GM04503 (cell line): ENCODE measurements at places on chromosomes 7 and 10.

- no peak for DNase-seq
These were observed 68.2 kb downstream of the SLC13A1 start for GRCh38 chr7:123131556-123131955.

- no peak for DNase-seq
These were observed 208.6 kb upstream of the NPY start for GRCh38 chr7:24075426-24075810.

- DNase-seq, result no peak
These were observed 24.6 kb upstream of the IMMP2L start for GRCh38 chr7:111586711-111587409.

- DNase-seq, result no peak
These were observed 246.9 kb upstream of the MKLN1 start for GRCh38 chr7:131080754-131081153.

DNA sequence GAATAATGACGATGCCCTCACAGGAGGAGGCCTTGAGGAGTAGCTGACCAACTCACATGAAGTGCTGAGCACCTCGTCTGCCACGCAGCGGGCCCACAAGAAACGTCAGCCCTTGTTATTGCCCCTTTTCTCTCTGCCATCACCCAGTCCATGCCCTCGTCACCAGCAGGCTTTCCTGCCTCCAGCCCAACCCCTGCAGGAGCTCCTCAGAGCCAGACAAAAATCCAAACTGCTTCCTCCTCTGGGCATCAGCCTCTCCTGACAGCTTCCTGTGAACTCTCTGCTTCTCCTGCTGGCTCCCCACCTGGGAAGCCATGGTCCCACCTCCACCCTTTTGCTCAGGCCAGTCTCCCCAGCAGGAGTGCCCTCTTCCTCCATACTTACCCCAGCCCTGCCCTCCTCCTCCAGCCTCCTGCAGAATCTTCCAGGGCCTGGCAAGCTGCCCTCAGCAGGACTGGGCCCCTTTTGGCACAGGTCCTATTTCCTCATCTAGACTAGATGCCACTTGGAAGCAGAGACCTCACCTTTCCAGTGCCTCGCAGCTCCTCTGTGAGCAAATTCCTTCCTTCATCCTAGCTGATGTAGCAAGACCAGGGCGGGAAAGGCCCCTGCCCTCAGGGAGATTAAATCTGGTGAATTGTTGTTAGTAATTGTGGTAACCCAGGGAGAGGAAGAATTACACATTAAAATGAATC is 115.1 kb downstream of the C10orf105 start:
- no peak for DNase-seq

- DNase-seq, result no peak
These were observed 9.9 kb downstream of the ARHGAP22 start for GRCh38 chr10:48594803-48595538.

DNA sequence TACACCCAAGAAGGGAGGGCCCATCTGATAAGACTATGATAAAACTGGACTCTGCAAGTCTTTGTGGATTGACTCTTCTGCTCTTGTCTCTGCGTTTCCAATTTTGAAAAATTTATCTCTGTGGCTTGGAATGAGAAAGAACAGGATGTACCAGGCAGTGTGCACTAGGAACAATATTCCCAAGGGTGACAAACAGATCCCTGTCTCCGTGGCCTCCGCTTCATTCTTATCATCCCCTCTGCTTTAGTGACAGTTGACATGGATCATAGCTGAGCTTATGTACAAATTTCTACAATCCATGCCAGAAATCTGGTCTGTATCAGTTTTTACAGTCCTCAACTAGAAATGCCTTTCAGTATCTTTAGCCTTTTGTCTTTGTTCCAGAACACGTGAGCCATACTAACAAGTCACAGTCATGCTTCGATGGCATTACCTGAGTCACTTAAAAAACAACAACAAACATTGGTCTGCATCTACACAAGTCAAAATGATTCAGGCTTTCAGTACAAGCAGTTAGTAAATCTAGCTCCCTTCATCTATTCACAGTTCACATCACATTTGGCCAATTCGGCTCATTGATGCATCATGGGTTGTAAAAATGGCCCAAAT is 393.6 kb upstream of the CELF2 start:
- DNase-seq, result no peak

- DNase-seq, result no peak
These were observed 4.9 kb downstream of the GLUD1 start for GRCh38 chr10:87089746-87090145.

DNA sequence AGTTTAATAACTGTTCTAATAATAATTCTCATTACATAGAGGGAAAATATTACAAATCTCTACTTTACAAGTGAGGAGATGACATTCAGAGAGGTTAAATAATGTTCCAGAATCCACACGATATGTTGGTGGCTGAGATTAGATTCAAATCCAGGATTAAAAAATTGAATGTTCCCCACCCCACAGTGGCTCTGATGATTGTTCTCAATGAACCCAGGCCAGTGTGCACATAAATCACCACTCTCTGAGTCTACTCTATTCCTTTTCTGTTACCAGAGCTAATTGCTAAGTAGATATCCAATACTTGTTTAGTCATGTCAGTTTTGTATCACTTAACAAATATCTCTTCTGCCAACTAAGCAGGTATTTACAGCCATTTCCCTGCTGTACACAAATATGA is 281.0 kb downstream of the ABCA13 start:
- no peak for DNase-seq

- DNase-seq, result peak; percentile 41
These were observed 17.4 kb downstream of the IRF5 start for GRCh38 chr7:128954830-128955802.

- DNase-seq, result peak; percentile 61
These were observed 74.0 kb upstream of the GSDME start for GRCh38 chr7:24831240-24831639.

- DNase-seq, result peak; percentile 42
These were observed 233.1 kb downstream of the PARD3 start for GRCh38 chr10:34581801-34582532.

GRCh38 chr7:29146057-29146706 is at the start of gene CPVL:
Gene CPVL (minus strand): TSS chr7:29146537. CDS start chr7:29121061, 25,476 bp downstream.
- DNase-seq, result no peak

GRCh38 chr10:77648472-77648871 is 10.9 kb upstream of the KCNMA1 start:
- no peak for DNase-seq

- DNase-seq, result peak; percentile 85
These were observed 117.4 kb downstream of the CABCOCO1 start for GRCh38 chr10:61779950-61780659.

DNA sequence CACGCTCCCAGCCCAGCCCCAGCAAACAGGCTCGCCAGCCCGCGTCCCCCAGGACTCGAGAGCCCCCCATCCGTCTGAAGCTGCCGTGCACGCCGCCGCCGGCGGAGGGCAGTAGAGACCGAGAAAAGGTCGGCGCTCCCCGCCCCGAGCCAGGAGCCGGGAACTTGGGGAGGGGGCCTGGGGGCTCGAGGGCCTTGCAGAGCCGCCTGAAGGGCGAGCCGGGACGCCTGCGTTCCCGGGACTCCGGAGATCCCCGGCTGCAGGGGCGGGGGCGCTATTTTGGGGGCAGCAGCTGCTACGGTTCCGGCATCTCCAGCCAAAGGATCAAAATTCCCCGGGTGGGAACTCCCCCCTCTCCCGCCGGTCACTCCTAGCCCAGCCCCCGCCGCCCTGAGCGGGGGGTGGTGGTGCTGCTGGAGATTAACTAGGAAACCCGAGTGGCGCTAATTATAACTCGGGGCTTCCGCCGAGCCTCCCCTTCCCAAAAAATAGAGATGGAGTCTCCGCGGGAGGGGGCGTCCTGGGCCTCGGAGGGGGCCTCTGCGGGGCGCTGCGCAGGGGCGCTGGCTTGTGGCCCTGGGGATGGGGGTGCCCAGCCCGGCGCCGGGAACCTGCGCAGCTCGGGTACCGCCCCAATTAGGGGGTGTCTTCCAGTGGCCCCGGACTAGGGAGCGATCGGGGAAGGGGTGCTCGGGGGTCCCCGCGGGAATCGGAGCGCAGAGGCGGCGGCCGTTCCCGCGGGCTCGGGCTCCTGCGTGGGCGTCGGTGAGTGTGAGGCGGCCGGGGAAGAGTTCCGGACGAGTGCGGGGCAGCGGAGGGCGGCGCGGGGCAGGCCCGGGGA is 608 bp downstream of the ACHE start:
- DNase-seq, result no peak

GRCh38 chr10:13648425-13648824 is 61.7 kb downstream of the PRPF18 start:
- no peak for DNase-seq

GRCh38 chr10:79090134-79090803 is 21.5 kb downstream of the ZMIZ1 start:
- no peak for DNase-seq

DNA sequence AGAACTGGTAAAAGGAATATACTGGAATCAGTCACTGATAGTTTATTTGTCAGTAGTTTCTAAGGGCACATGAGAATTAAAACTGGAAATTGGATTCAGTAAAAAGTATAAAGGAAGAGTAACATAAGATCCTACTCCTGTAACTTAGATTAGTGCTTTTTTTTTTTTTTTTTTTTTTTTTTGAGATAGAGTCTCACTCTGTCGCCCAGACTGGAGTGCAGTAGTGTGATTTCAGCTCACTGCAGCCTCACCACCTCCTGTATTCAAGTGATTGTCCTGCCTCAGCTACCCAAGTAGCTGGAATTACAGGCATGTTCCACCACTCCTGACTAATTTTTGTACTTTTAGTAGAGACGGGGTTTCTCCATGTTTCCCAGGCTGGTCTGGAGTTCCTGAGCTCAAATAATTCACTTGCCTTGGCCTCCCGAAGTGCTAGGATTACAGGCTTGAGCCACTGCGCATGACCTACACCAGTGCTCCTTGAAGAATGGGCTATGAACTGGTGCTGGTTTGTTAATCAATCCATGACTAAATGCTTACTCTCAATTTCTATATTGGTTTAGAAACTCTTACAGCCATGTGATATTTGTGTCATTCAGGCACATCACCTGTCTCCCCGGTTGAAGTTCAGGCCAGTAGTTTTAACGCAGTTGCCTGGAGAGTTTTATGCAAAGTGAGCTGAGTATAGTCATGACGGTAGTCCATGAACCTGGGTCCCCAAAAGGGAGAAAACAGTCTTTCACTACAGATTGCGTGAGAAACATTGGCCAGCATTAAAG is 65.0 kb downstream of the ZEB1 start:
- no peak for DNase-seq

- no peak for DNase-seq
These were observed 108.3 kb downstream of the GLI3 start for GRCh38 chr7:42128703-42129102.

DNA sequence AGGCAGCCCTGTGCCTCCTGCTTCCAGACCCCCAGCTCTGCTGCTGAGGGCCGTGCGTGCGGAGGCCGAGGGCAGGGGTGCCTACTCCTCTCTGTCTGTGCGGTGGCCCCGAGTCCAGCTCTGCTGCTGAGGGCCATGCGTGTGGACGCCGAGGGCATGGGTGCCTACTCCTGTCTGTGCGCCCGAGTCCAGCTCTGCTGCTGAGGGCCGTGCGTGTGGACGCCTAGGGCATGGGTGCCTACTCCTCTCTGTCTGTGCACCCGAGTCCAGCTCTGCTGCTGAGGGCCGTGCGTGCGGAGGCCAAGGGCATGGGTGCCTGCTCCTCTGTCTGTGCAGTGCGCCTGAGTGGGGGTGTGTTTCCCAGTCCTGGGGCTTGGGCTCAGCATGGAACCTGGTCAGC is 142.7 kb downstream of the ZMYND11 start:
- DNase-seq, result no peak

DNA sequence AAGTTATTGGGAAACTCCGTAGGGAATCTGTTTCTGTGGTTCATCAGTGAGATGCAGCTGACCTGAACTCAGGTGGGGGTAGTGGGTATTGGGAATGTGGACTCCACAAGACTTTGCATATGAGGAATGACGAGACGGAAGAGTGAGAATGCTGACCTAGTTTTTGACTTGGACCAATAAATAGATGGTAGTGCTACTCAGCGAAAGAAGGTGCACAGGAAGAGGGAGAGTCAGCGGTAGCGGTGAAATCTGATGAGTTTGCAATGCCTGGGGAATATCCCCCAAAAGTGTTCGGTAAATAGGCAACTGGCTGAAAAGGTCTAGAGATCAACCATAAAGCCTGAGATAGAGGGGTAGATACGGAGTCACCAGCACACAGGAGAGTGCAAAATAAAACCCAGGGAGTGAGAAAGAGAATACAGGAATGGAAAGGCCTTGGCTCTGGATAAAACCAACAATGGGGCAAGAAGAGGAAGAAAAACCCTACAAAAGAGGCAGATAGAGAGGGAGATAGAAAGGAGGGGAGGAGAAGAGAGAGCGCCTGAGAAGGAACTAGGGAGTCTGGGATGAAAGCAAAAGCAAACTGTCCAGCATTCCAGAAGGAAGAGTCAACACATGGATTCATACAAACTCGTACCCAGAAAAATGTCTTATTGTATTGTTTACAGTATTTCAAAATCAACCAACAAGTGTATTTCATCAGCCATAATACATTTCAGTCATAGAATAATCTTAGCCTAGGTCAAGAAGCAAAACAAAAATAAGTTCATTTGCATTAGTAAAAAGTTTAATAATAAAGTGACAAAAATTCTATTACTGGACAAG is 5.4 kb downstream of the ARHGAP21 start:
- peak; percentile 73 for DNase-seq

- no peak for DNase-seq
These were observed 141.0 kb downstream of the DKK1 start for GRCh38 chr10:52455098-52455497.

DNA sequence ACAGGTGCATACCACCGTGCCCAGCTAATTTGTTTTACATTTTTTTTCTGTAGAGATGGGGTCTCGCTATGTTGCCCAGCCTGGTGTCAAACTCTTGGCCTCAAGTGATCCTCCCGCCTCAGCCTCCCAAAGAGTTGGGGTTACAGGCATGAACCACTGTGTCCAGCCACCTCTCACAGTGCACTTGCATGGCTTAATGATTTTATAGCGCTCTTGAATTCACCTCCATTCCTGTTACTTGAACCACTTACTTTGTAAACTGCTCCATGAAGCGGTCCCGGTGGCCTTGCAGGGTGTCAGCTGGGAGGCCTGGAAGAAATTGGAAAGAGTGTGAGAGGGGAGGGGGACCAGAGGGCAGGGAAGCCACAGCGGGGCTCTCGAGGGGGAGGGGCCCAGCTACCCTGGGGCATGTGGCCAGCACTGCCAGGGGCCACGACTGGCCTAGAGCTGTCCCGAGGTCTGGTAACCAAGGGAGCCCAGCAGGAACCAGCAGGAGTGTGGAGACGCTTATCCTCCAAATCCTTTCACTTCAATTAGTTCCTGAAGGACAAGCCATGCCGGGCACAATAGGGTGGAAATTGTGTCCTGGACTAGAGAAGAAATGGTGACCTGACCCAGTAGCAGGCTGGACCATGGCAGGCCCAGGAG is 76.0 kb downstream of the SPDYE5 start:
- DNase-seq, result no peak
